ENCODE measurements at places on chromosomes 5 and 9. TPM values are rescaled to one million over a fixed set of nuclear protein-coding genes. Genes with fewer than 3 reads are reported as not detected.

The TCF7 gene
- total RNA-seq = 36.2 TPM

The HSPB3 gene
- 0.54 TPM for total RNA-seq

The ARID3C gene
- total RNA-seq = not detected

The NOXA1 gene
- total RNA-seq = 7.3 TPM

The TRIP13 gene
- total RNA-seq = 42.5 TPM

DNA sequence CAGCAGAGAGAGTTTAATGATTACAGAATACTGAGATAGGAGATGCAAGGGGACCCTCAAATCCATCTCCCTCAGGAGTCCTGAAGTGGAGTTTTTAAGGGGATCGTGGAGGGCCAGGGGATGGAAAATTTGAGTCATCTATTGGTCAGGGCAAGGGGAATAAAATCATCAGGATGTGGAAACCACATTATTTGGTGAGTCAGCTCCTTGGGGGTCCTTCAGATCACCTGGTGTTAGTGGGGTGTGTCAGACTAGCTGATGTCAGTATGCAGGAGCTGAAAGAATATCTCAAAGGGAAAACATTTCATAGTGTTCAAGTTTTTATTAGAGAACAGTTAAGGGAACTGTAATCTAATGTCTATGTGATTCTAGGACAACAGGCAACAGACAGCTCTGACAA is 183.0 kb upstream of the FTMT start:
- no peaks in the 10 kb centered on the region for H3K4me1 ChIP-seq
- no peak overlapping the region for H3K27ac ChIP-seq
- no peaks in the 10 kb centered on the region for H3K27me3 ChIP-seq
- DNase-seq = no peak
- H3K4me3 ChIP-seq = no peak overlapping the region
- H3K36me3 ChIP-seq = no peaks in the 10 kb centered on the region

DNA sequence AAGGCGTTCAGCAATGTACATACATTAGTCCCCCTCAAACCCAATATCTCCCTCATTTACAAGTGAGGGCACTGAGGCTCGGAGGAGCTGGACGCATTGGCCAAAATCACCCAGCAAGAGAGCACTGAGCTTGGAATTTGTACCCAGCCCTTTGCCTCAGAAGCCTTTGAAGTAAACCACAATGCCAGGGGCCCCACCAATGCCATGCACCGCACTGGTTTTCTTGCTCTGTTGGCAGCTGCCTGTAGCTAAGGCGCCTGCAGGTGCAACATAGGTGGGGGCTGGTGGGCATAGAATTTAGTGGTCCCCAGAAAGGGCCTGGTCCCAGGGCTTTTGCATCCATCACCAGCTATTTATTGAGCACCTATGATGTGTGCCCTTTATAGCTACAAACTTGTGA is 37.3 kb upstream of the FUBP3 start:
- H3K27me3 ChIP-seq = no peaks in the 10 kb centered on the region
- no peak overlapping the region for H3K4me3 ChIP-seq
- DNase-seq = no peak
- no peaks in the 10 kb centered on the region for H3K4me1 ChIP-seq

GRCh38 chr5:114266374-114266773 is 95.5 kb upstream of the KCNN2 start:
- H3K36me3 ChIP-seq = no peaks in the 10 kb centered on the region
- no peak for DNase-seq
- no peaks in the 10 kb centered on the region for H3K27me3 ChIP-seq
- no peak overlapping the region for H3K27ac ChIP-seq
- H3K4me1 ChIP-seq = no peaks in the 10 kb centered on the region

DNA sequence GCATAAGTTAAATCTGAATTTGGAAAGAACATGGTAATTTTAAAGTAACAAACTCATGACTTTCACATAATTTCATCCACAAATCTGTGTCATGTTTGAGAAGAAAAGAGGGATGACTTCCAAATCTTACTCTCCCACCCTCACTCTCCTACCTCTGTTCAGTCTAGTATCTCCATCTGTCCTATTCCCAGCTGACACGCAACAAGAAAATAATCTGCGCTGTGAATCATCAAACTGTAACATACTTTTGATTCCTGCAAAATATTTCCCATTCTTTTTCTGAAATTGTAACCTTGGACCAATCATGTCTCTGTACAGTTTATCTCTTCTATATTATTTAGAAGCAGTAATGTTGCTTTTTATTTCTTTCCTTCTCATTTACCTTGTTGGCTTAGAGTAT is 91.4 kb downstream of the SLC12A2 start:
- H3K4me1 ChIP-seq = no peaks in the 10 kb centered on the region
- H3K36me3 ChIP-seq = no peaks in the 10 kb centered on the region
- no peaks in the 10 kb centered on the region for H3K27me3 ChIP-seq
- H3K4me3 ChIP-seq = no peak overlapping the region
- DNase-seq = no peak
- no peak overlapping the region for H3K27ac ChIP-seq

DNA sequence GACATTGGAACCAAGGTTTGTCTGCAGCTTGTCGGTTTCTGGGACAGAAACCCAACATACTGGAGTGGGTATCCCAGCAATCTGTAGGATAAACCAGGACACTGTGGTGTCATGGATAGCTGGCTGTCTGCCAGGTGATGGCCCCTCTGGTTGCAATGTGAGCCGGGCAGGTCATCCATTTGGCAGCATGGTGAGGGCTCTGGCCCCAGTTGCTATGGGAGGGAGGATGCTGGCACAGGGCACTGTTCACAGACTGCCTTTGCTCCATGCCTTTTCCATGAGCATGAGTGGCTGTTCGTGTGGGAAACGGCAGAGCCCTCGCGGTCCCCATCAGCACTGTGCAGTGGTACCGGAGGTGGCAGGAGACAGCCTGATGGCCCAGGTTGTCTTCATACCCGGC is 6.4 kb downstream of the S1PR3 start:
- H3K4me3 ChIP-seq = no peak overlapping the region
- no peaks in the 10 kb centered on the region for H3K4me1 ChIP-seq
- H3K27me3 ChIP-seq = no peaks in the 10 kb centered on the region
- no peaks in the 10 kb centered on the region for H3K36me3 ChIP-seq

- no peak overlapping the region for H3K27ac ChIP-seq
- peaks cover 19% of the 10 kb centered on the region for H3K4me1 ChIP-seq
- DNase-seq = no peak
- H3K36me3 ChIP-seq = no peaks in the 10 kb centered on the region
These were observed 72.0 kb upstream of the RAI14 start for GRCh38 chr5:34584165-34584564.

DNA sequence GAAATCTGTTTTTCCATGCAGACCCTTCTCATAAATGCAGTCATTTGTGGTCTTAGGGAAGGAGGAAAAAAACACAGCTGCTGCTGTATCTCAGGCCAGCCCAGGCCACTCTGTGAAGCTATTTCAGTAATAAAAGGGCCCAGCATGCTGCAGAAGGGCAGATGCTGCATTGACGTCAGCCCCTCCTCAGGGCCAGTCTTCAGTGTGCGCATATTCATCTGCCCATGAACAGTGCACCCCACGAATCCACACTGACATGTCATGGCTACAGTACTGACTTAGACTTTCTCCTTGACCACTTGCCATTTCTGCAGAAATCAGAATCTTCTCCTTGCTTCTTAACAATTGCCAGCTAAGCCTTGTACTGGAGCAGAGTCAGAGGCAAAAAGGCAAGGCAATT is 304.7 kb downstream of the GABRG2 start:
- no peaks in the 10 kb centered on the region for H3K27me3 ChIP-seq
- H3K4me1 ChIP-seq = no peaks in the 10 kb centered on the region
- H3K36me3 ChIP-seq = no peaks in the 10 kb centered on the region
- H3K4me3 ChIP-seq = no peak overlapping the region

DNA sequence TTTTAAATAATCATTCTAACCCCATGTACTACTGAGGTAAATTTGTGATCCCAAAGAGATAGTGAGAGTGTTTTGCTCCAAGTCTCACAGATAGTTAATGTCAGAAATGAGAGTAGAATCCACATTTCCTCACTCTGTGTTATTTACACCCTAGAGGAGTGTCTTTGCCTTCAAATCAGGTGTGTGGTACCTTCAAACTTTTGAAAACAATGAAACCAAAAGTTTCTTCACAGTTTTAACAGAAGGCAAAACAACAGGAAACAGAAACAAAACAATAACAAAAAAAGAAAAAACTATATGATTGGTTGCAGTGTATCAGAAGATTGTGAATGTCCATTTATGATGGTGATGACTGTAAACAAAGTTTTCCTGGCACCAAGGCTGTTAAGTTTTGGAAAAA is 85.9 kb downstream of the ERBIN start:
- H3K4me1 ChIP-seq = no peaks in the 10 kb centered on the region
- no peaks in the 10 kb centered on the region for H3K36me3 ChIP-seq
- DNase-seq = no peak
- no peak overlapping the region for H3K27ac ChIP-seq

- H3K36me3 ChIP-seq = no peaks in the 10 kb centered on the region
- H3K27me3 ChIP-seq = no peaks in the 10 kb centered on the region
- no peak overlapping the region for H3K27ac ChIP-seq
- H3K4me1 ChIP-seq = no peaks in the 10 kb centered on the region
These were observed 84.2 kb downstream of the NR6A1 start for GRCh38 chr9:124686918-124687317.

- no peaks in the 10 kb centered on the region for H3K4me1 ChIP-seq
- no peaks in the 10 kb centered on the region for H3K27me3 ChIP-seq
- no peaks in the 10 kb centered on the region for H3K36me3 ChIP-seq
- H3K27ac ChIP-seq = no peak overlapping the region
- H3K4me3 ChIP-seq = no peak overlapping the region
- no peak for DNase-seq
These were observed 96.9 kb downstream of the OLFM1 start for GRCh38 chr9:135184181-135185053.

DNA sequence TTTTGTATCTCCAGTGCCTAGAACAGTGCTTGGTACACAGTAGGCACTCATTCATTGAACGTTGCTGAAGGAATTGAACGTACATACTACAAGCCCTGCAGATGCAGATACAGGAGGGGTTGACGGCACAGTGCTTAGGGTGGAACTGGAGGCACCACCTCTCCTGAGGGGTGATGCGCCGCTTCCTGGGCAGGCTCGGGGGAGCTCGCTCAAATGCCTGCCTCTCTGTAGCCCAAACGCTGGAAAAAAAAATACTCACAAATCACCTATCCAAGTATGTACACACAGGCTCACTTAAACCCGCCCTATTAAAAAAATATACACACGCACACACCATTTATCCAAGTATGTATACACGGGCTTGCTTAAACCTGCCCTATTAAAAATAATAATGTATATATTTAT is 536 bp upstream of the COMMD10 start:
- no peak overlapping the region for H3K27ac ChIP-seq
- H3K36me3 ChIP-seq = no peaks in the 10 kb centered on the region
- H3K4me1 ChIP-seq = peaks cover 7% of the 10 kb centered on the region
- no peaks in the 10 kb centered on the region for H3K27me3 ChIP-seq

DNA sequence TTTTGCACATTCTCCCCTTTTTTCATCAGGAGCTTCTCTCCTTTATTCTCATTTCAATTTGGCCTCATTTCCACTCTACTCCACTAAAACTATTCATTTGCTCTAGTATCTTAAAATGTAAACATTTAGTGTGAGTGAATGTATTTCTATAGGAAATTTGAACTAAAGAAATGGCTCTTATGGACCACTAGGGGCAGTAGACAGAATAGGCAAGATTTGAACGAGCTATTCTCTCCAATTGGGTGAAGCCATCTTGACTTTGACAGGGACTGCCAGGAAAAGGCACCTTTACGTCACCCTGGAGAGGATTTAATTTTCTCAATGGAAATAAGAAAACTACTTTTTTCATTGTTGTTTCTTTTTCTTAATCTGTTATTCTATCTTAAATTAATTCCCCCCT is 666.3 kb downstream of the DNAH5 start:
- no peaks in the 10 kb centered on the region for H3K4me1 ChIP-seq
- H3K36me3 ChIP-seq = no peaks in the 10 kb centered on the region
- no peaks in the 10 kb centered on the region for H3K27me3 ChIP-seq
- no peak for DNase-seq
- H3K4me3 ChIP-seq = no peak overlapping the region

GRCh38 chr5:32760091-32760509 is 49.0 kb downstream of the NPR3 start:
- H3K4me1 ChIP-seq = peaks cover 3% of the 10 kb centered on the region
- no peaks in the 10 kb centered on the region for H3K36me3 ChIP-seq
- no peaks in the 10 kb centered on the region for H3K27me3 ChIP-seq
- no peak overlapping the region for H3K27ac ChIP-seq

GRCh38 chr5:7991125-7991821 is 122.3 kb downstream of the MTRR start:
- no peaks in the 10 kb centered on the region for H3K36me3 ChIP-seq
- H3K27ac ChIP-seq = no peak overlapping the region
- no peaks in the 10 kb centered on the region for H3K4me1 ChIP-seq
- no peak overlapping the region for H3K4me3 ChIP-seq
- H3K27me3 ChIP-seq = no peaks in the 10 kb centered on the region

DNA sequence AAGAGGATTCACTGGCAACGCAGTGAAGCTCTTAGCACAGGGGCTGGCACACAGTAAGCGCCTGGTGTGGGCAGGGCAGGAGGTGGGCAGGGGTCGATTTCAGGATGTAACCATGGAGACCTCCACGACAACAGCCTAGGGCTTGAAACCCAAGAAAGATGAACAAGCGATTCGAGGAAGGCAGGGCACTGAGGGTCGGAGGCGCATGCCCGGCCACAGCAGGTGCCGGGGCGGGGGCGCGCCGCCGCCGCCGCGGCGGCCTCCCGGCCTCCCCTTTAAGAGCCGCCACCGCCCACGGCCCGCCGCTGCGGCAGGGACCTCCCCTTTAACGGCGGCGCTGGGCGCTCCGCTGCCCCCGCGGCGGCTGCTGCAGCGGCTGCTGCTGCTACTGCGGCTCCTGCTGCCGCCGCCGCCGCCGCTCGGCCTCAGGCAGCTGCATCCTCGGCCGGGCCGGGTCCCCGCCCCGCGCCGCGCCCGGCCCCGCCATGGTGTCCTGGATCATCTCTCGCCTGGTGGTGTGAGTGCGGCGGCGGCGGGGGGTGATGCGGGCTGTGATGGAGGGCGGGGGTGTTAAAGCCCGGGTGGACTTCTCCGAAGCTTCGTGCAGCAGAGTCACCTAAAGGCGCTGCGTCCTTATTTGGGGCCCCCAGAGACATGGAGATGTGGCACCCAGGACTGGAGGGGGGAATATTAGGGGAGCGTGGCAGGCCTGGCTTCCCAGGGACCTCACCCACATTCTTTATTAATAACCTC is at the start of gene REEP2:
Gene REEP2 (plus strand): TSS at position 334 of the 753 bp plus-strand sequence. CDS start 152 bp downstream, at position 486.
- H3K27me3 ChIP-seq = no peaks in the 10 kb centered on the region
- H3K4me3 ChIP-seq = peak within 1 kb of the TSS; percentile 56
- peaks cover 4% of the 10 kb centered on the region for H3K4me1 ChIP-seq
- DNase-seq = peak; percentile 43

Data from Caco-2 (cell line).